ENCODE measurements at places on chromosomes 2 and 18. TPM values are rescaled to one million over a fixed set of nuclear protein-coding genes. Genes with fewer than 3 reads are reported as not detected.

- DNase-seq = no peak
Measured at GRCh38 chr18:27313678-27314077, 128.6 kb upstream of the CHST9 start.

DNA sequence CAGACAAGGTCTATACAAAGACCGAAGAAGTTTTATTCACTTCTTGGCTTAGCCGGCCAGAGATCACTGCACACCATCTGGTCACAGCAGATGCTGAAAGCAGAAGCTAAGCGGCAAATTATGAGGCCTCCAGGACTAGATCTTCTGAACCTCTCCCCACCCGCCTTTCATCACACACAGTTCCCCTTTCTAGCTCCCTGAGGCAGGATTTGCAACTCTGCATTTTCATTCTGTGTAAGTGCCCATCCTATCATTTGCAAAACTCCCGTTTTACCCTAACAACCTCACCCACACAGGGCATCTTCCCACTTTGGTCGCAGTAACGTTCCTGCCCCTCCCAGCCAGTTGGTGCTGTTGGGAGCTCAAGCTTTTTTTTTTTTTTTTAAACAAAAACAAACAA is 3.1 kb upstream of the MOB1A start:
- DNase-seq = peak; percentile 99

The FOSL2 gene
- total RNA-seq = 0.30 TPM

- peak; percentile 31 for DNase-seq
Measured at GRCh38 chr18:58967751-58968254, 103.1 kb downstream of the ZNF532 start.

The ZNF396 gene
- total RNA-seq = 1.0 TPM

- DNase-seq = no peak
Measured at GRCh38 chr2:235665661-235666212, 171.9 kb downstream of the AGAP1 start.

DNA sequence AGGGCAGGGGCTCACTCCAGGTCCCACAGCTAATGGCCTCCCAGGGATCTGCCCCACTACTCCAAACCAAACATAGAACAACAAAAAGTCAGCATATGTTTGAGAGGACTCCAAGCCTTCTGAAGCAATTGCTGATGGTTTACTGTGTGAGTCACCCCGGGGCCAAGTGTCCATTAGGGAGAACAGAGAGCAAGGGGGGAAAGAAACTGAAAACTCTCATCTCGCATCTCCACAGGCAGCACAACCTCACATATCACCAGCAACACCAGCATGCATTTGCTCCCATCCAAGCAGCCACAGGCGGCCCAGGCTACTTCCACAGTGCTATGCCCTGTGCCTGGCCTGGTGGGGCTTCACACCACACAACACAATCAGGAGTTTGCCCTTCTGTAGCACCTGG is 39.1 kb downstream of the CYRIA start:
- no peak for DNase-seq

- DNase-seq = no peak
Measured at GRCh38 chr2:86598966-86599365, 24.7 kb downstream of the RNF103 start.

The GALR1 gene
- not detected for total RNA-seq

- DNase-seq = no peak
Measured at GRCh38 chr2:10360460-10360849, 57.8 kb downstream of the HPCAL1 start.

The CIB4 gene
- total RNA-seq = not detected

The TMEM18 gene
- total RNA-seq = 46.1 TPM

DNA sequence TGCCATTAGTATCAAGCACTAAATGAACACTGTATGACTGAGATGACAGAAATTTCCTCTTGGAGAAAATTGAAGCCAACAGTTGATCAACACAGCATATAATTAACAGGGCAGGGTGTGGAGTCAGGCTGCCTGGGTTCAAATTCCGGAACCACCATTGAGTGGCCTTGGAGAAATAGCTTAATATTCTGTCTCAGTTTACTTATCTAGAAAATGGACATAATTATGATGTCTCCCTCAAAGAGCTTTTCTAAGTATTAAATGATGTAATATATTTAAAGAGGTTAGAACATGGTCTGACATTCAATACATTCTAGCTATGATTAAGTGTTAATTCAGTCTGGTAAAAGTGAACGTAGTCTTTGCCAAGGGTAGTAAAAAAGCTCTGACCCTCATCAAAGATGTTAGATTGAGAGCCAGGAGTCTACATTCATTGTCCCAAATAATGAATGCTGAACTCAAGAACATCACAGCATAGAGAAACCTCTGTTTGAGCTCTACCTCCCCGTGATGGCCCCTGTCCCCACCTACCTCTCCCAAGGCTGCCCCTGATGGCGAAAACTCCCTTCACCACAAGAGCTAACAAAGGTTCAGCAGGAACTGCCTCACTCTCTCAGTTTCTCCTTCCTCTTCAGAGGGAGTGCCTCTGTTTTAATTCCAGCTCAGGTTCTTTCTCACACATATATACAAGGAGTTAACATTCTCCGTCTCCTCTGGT is 2.7 kb upstream of the VWA3B start:
- DNase-seq = no peak

DNA sequence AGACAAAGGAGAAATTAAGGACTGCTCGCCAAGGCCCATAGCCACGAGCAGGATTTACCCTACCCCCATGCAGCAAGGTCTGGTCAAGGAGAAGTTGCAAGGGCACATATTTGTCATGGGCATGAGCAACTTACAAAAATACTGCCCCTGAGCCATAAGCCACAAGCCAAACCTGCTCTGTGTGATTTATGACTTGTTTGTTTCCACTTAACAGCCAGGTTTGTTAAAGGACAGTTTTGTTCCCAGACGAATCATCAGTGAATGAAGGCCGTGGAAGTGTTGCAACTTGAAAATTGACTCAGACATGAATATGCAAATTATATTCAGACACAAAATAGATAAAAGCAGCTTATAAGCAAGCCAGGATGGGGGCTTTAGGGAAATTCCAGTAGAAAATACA is 31.3 kb upstream of the EVA1A start:
- no peak for DNase-seq

The AKAIN1 gene
- total RNA-seq = not detected

Data from Karpas-422 (cell line).